Urinary bladder (tissue), 4 donors: ENCODE measurements at places on chromosomes 4 and X.
A peak's percentile ranks its signal among the peaks of the same experiment; 100 is the strongest.

GRCh38 chrX:39017077-39017476 is 215.8 kb downstream of the MID1IP1 start:
- DNase-seq, result no peak

- no peak for DNase-seq
These were observed 988.7 kb downstream of the FAM133A start for GRCh38 chrX:94662689-94663088.

DNA sequence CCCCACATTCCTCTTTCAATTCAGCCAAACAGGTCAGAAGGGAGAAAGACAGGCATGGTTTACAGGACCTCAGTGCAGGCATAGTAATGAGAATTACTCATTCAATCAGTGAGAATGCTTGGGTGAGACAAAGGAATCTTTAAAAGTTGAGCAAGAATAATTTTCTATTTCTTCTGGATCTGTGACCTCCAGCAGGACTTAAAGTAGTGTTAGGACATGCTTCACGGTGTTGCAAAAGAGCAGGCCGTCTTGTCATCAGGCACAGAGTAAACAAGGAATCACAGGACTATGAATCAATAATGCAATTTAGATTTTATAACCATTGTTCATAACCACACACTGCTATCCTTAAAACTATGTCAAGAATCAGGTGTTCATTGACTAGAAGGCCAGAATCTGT is 130.6 kb upstream of the GLRA2 start:
- DNase-seq, result no peak

DNA sequence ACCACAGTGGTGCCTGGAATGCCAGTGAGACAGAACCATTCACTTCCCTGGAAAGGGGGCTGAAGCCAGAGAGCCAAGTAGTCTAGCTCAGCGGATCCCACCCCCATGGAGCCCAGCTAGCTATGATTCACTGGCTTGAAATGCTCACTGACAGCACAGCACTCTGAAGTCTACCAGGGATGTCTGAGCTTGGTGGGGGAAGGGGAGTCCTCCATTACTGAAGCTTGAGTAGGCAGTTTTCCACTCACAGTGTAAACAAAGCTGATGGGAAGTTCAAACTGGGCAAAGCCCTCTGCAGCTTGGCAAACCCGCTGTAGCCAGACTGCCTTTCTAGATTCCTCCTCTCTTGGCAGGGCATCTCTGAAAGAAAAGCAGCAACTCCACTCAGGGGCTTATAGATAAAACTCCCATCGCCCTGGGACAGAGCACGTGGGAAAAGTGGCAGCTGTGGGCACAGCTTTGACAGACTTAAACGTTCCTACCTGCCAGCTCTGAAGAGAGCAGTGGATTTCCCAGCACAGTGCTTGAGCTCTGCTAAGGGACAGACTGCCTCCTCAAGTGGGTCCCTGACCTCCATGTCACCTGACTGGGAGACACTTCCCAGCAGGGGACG is 32.0 kb downstream of the NAP1L2 start:
- no peak for DNase-seq

GRCh38 chrX:63889001-63889400 is 104.0 kb upstream of the ARHGEF9 start:
- no peak for DNase-seq

DNA sequence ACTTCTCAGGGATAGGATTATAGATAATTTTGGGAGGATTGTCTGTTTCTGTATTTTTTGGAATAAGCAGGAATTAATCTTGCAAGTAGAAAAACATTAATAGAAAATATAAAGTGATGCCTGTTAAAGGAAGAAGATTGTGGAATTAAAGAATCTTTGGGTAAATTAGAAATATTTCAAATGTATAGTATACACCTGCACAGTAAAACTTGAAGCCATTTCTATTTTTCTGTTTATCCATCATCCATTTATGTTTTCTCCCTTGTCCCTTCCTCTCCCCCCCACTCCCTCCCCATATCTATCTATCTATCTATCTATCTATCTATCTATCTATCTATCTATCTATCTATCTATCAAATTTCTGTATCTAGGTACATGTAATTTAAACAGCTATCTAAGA is 46.9 kb upstream of the GEMIN8 start:
- no peak for DNase-seq

- peak; percentile 1 for DNase-seq
These were observed 642.6 kb upstream of the HS3ST1 start for GRCh38 chr4:12071316-12071715.

DNA sequence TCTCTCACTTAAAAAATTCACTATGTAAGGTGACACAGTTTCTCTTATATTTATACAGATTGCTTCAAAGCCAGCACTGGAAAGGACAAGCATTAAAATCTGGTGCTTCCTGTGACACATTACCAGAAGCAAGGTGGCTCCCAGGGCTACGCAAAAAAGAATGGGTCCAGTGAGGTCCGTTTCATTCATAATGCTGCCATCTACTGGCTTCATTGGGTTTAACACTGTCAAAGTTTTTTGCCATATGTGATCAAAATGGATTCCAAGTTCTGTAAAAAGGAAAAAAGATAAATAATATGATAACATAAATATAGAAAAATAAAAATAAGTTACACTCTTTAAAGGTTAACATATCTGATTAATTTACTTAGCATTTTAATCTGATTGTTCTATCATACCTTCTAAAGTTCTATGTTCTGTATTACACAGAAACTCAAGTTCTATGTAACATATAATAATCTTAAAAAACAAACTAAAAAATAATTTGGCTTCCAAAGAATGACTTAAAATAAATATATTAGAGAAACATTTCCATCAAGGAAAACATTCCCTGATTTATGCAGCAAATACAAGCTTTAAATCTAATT is 22.1 kb downstream of the YIPF7 start:
- no peak for DNase-seq

- no peak for DNase-seq
These were observed 98.3 kb downstream of the ITM2A start for GRCh38 chrX:79268788-79269187.
